ENCODE measurements at places on chromosomes 12 and 14.

GRCh38 chr12:13487326-13487725, 290.8 kb downstream of the EMP1 start:
- DNase-seq: no peak

DNA sequence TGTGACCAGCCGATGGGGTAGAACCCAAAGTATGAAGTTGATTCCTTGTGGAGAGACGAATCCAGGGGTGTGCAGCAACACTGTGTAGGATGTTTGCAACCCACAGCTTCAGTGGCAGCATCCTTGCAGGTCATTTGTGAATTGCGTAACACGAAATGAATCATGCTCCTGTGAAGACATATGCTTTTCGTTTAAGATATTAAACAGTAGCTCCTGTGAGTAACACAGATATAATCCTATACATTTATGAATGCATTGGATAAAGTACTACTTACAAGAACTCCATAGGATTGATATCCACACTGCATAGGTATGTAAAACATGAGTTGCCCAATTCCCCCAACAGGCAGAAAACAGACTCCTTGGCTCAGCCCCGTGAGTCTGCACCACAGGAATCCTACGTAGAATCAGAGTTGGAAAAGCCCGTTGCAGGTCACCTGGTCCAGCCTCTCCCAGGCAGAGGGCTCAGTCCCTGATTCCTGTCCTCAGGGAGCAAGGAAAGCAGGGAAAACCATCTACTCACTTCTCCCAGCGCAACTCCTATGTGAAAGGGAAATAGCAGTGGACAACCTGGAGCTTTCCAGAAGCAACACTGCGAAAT, 75.8 kb downstream of the GPATCH2L start:
- DNase-seq: no peak

DNA sequence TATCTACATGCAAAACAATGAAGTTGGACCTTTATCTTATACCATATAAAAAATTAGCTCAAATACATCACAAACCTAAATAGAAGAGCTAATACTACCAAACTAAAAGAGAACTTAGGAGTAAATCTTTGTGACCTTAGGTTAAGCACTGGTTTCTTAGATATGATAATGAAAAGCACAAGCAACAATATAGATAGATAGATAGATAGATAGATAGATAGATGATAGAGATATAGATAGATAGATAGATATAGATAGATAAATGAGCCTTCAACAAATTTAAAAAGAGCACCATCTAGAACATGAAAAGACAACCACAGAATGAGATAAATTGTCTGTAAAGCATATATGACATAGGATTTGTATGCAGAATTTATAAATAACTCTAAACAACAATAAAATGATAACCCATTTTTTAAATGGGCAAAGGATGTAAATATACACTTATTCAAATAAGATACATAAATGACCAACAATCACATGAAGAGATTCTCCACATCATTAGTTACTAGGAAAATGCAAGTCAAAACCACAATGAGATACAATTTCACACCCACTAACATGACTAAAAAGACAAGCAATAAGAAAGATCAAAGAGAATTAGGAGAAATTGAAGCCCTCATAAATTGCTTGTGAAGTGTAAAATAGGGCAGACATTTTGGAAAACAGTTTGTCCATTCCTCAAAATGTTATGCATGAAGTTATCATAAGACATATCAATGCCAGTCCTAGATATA, 293.7 kb downstream of the BTG1 start:
- no peak for DNase-seq

DNA sequence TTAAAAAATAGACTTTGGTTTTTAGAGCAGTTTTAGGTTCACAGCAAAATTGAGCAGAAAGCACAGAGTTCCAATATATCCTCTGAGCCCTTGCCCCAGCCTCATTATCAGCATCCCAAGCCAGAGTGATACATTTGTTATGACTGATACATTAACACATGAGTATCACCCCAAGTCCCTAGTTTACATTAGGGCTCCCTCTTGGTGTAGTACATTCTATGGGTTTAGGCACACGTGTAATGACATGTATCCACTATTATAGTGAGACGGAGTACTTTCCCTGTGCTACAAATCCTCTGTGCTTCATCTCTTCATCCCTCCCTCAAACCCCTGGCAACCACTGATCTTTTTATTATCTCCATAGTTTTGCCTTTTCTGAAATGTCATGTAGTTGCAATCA, 22.5 kb upstream of the GSG1 start:
- no peak for DNase-seq

DNA sequence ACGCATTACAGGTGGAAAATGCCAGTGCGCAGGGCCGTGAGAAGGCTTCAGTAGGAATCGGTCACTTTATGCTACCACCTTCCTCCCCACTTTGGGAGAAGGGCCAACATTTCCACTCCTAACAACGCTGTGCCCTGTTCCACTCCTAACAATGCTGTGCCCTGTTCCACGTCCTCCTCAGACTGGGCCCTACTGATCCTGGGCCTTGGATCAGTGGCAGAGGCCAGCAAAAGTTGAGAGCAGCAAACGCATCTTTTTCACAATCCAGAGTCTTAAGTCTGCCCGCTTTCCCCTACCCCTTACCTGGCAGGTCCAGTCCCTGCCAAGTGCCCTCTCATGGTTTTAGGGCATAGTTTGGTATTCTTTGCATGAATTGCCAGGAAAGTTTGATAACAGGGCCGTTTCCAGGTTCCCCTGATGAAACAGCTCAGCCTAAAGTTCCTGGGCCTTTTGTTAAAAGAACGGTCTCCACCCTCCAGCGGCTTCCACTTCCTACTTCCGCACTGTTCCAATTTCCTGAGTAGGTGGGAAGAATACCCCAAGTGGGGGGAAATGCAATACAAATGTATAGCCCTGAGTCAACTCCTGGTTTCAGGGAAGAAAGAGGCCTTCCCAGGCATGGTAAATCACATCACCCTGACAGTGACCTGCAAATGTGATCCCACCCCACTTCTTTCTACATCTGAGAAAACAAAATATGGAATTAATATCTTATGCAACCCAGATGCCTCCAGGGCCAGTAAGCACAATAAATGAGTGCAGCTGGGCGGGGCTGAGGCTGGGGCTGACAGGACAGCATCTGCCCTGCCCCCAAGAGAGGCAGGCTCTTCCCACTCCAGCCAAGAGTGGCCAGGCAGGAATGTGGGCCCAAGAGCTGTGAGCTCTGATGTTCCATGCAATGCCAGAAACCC, 15.0 kb downstream of the KCTD10 start:
- DNase-seq: peak; percentile 91

Measured in lung (tissue), 17 donors.